CD4-positive, alpha-beta T cell treated with Interleukin-6 for 4 hours (primary cell): ENCODE measurements at places on chromosomes 4 and X.

DNA sequence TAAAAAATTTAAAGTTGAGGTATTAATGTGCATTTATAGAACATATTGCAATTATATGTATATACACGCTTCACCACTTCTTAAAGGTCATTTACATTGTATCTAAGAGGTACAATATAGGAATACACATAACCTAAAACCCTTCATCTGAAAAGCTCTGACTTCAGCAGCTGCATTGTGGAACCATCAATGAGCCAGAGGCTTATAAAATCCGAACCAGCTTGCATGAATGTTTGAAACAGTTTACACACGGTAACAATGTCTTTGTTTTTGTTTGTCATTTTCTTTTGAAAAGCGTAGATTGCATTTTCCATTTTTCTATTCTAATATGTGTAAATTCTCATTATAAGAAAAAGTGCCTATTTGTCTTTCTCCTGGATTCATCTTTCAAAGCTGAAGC is 221.6 kb downstream of the DCLK2 start:
- DNase-seq: no peak

- no peak for DNase-seq
Observed at GRCh38 chrX:81890521-81890920, 688.6 kb downstream of the SH3BGRL start.

GRCh38 chrX:24920769-24921168 is 95.0 kb downstream of the ARX start:
- no peak for DNase-seq

- DNase-seq: no peak
Observed at GRCh38 chr4:90546114-90546513, 418.9 kb downstream of the CCSER1 start.

GRCh38 chrX:41596596-41596995 is 92.2 kb upstream of the GPR34 start:
- no peak for DNase-seq

- no peak for DNase-seq
Observed at GRCh38 chr4:55173580-55173979, 48.2 kb upstream of the KDR start.

DNA sequence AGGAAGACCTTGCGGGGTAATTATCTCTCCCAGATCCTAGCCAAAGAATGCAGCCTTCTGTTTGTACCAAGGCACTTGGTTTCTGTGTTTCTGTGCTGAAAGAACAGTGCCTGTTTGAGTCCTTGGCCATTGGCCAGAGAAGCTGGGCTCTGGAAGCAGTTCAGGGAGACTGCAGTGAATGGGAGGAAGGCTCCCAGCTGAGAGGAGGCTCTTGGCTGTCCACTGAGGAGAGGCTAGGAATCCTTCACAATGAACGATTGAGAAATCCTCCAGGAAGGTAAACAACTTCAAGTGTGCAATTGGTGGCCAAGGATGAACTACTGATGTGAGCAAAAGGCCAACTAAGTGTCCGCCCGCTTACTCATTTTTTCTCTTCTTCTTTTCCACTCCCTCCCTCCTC is 61.3 kb downstream of the HS3ST1 start:
- DNase-seq: no peak

- DNase-seq: no peak
Observed at GRCh38 chr4:8078109-8078494, 80.5 kb downstream of the ABLIM2 start.

DNA sequence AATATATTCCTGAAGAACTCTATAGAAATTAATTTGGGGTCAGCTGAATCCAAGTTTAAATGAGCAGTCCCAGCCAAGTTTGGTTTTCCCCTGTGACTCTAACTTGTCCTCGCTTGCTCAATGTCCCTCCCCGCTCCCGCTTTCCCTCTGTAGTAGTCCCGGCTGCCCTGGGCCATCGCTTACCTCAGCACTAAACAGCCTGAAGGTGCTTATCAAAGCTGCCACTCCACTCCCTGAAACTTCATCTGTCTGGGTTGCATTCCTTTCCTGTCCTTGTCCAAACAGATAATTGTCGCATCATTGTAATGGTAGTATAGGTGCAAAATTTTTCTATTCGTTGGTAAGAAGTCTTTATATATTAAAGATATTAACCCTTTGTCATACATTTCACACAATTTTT is 12.8 kb downstream of the SLC25A43 start:
- no peak for DNase-seq

GRCh38 chr4:79632114-79632513 is 224.1 kb upstream of the GK2 start:
- no peak for DNase-seq

DNA sequence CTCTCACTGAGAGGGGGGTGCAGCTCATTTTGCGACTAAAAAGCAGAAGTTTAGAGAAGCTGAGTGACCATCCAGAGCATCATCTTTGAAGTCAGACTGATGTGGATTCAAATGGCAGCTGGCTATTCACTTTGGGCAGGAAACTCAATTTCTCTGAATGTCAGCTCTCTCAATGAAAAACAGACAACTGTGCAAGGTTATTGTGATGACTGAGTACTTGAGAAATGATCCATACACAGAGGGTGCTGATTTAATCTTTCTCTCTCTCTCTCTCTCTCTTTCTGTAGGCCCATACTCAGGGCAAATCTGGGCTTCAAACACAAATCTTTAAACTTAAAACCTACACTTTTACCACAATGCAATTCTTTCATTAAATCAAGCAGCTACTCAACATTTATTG is 185.8 kb upstream of the SLIT2 start:
- no peak for DNase-seq

DNA sequence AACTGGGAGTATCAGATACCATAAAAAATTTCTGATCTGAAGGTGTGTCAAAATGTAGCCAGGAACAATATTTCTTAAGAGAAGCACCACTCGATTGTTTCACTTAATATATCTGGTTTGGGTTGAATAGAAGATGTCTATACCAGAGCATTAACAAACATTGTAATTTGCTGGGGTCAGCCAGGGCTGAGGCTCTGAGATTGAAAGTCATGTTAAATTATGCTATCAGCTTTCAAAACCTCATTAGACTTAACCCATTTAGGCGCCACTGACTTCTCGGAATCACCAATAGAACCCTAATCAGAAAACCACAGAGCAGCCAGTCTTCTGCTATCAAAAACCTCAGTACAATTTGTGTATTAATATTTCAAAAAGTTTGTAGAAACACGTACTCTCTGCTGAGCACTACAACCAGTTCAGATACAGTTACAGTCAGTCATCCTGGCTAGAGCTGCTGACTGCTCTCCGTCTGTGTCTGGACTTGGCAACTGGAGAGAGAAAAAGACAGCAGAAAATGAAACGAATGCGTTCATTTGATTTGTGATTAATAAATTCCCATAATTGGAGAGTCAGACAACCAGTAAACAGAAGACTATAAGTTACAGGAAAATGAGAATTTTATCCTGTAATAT is 848.6 kb upstream of the PABPC4L start:
- no peak for DNase-seq

DNA sequence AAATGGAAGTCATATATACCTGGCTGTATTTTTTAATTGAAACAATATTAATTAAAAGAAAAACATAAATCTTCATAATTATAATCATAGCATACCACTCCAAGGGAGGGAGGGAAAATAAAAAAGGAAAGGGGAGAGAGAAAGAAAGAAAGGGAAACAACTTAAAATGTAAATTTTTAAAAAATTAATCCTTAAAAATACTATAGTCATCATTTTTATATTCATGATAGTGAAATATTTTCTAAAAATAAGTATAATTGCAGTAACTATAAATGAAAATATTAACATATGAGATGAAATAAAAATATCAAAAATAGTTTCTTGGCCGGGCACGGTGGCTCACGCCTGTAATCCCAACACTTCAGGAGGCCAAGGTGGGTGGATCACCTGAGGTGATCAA is 59.2 kb downstream of the DDX60L start:
- no peak for DNase-seq

- DNase-seq: no peak
Observed at GRCh38 chr4:8543623-8544022, 36.6 kb upstream of the GPR78 start.

- DNase-seq: no peak
Observed at GRCh38 chr4:42497142-42497910, 100.0 kb downstream of the SHISA3 start.

GRCh38 chr4:72701987-72702819 is 133.2 kb upstream of the ADAMTS3 start:
- DNase-seq: peak; percentile 30

DNA sequence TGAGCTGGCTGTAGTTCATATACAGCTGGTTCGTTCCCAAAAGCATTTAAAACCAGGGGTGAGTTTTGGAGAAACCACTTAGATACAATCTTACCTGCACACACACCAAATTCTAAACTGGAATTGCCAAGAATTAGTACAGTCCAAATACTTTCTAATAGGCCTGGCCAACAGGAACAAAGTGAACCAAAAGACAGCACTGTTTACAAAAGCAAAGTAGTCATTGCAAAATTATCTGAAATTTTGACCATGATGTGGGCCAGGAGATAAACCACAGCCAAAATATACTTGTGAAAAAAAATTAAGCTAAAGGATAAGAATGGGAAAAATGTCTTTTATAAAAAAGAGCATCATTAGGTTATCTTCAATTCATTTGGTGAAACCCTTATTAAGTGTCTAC is 37.9 kb upstream of the NAP1L5 start:
- DNase-seq: no peak

GRCh38 chr4:189940178-189941004 is at the start of gene FRG1:
Gene FRG1 (plus strand): TSS chr4:189940872. CDS start chr4:189941010, 138 bp downstream.
- DNase-seq: peak; percentile 96

GRCh38 chr4:189785257-189785656 is 155.4 kb upstream of the FRG1 start:
- DNase-seq: no peak
